NCI-H2171 (cell line): ENCODE measurements at places on chromosomes 4 and X.

DNA sequence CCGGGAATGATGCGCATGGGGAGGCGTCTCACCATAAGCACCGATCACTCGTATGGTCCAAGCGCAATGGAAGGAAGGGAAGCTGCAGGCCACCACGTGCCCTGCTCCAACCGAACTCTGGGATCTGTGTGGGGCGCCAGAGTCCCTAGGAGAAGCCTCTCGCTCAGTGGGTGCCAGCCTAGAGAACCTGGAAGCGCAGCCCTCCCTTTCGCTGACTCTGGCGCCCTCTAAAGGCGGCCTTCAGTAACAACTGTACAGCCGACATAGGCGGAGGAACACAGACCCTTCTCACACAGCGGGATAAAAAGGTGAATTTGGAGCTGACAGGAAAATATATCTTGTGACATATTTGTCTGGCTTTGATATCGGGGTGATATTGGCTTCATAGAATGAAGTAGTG, 76.0 kb downstream of the INTS6L start:
- no peak for DNase-seq

DNA sequence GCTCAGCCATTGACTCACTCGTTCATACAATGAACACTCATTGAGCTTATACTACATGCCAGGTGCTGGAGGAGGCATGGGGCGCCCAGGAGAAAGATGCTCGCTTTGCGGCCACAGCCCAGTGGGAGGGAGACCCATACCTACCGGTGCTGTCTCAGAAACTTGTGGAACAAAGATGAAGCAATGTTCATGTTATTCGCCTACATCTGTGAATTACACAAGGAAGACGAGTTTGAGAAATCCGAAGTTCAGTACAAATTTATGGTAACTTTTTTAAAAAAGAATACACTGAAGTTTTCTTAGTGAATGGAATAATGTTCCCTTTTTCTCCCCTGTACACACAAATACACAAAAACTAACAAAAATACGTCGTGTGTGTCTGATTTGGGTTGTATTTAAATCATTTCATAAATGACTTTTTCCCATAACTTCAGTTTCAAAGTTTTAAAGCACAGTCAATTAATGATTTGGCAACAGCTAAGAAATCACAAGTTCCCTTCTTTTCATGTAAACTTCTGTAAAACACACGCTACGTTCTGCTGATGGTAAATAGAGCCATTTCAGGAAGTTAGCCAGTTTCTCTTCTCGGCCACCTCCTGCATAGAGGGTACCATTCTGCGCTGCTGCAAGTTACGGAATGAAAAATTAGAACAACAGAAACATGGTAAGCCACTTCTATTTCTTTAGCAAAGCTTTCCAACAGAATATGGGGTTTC, at the start of gene TLR8:
Gene TLR8, plus strand, starts transcription at position 575 of the 716 bp plus-strand sequence. Its CDS starts 87 bp downstream, at position 662.
- DNase-seq, result no peak

DNA sequence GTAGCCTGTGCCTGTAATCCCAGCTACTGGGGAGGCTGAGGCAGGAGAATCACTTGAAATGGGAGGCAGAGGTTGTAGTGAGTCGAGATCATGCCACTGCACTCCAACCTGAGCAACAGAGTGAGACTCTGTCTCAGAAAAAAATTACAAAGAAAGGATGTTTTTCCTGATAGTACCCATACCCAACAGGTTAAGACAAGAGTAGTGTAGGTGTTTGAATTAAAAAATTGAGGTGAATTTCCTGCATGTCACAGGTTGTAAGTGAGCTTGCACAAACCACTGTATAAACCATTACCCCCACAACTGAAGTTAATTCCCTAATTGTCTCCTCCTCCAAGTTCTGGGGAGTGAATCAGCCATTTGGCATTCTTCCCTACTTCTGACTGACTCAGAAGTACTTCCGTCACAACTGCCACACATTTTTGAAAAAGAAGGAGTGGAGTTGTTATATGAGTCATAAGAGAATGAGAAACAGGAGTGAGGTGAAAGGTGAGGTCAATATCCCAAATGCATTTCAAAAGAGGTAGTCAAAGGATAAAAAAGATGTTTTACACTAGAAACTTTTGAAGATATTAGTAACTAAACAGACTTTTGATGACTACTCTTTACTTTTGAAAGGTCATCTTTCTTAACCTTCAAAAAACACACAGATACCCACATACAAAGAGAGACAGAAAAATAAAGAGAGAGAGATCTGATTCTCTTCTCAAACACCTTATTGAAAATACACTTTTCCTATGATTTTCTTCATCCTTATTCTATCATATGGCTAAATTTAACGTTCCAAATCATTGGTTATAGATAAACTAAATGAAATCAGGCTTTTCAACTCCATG, 134.5 kb downstream of the BTC start:
- DNase-seq, result no peak

- no peak for DNase-seq
Measured at GRCh38 chr4:7973545-7973981, 33.9 kb upstream of the AFAP1 start.

- no peak for DNase-seq
Measured at GRCh38 chrX:72203421-72203820, 21.9 kb downstream of the PIN4 start.

- DNase-seq, result peak; percentile 67
Measured at GRCh38 chr4:172601195-172601594, 567.4 kb upstream of the GALNT7 start.

DNA sequence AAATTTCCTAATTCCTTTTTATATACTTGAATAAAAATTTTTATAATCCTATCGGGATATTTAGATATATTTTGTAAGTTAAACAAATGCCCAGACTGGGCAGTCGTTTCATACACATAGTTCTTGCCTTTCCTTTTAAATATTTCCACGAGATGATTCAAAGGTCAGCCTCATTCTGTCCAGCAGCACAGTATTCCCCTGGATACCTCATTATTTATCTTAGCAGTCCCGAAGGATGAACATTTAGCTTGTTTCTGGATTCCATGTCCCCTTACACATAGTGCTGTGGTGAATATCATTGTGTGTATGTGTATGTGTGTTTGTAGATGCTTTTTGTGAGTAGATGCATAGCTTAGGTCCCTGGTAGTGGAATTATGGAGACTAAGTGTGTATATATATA, 38.3 kb downstream of the RAPGEF2 start:
- DNase-seq, result no peak

- DNase-seq, result no peak
Measured at GRCh38 chr4:23766344-23766743, 123.5 kb downstream of the PPARGC1A start.

DNA sequence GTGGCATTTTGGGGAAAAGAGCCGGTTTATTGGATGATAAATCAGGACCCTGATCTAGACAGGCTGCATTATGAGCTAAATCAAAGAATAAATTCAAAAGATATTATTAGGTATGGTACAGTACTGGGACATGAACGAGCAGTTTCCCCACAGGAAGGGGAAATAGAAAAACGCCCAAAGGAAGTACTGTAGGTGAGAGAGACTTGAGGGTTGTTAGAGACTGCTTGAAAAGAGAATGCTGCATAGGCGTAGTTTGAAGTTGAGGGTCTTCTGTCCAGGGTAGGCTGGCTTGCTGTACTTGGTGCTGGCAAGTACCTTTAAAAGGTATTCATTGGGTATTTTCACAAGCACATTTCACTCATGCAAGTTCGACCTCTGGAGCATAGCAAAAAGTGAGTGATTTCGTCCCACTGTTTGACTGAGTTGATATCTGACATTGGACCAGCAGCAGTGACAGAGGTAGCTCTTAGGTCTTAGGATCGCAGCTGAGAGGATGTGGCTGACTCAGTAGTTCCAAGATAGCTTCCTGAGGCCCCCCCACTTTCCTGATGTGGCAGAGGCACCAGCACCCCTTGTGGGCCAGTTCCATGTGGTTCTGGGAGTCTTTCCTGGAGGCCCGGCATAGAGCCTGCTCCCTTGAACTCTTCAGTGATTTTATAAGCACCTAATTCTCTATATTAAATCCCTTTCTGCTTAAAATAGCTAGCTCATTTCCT, 64.3 kb downstream of the TMEM131L start:
- DNase-seq, result no peak

DNA sequence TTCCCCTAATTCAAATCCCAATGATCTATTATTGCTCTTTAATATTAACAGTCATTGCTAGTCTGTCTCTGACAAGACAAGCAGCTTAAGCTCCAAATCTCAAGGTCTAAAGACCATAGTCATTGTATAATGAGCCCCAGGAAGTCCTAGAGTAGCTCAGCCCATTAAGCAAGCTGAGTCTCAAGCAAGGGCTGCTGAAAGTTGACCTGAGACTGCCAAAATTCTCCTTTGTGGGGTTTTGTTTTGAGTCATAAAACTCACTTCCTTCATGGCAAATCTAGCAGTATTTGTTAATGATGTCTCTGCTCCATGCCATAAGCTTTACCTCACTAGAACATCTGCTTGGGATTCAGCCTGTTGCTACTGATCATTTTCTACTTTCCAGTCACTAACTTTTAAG, 313.2 kb downstream of the ANTXR2 start:
- DNase-seq, result no peak

DNA sequence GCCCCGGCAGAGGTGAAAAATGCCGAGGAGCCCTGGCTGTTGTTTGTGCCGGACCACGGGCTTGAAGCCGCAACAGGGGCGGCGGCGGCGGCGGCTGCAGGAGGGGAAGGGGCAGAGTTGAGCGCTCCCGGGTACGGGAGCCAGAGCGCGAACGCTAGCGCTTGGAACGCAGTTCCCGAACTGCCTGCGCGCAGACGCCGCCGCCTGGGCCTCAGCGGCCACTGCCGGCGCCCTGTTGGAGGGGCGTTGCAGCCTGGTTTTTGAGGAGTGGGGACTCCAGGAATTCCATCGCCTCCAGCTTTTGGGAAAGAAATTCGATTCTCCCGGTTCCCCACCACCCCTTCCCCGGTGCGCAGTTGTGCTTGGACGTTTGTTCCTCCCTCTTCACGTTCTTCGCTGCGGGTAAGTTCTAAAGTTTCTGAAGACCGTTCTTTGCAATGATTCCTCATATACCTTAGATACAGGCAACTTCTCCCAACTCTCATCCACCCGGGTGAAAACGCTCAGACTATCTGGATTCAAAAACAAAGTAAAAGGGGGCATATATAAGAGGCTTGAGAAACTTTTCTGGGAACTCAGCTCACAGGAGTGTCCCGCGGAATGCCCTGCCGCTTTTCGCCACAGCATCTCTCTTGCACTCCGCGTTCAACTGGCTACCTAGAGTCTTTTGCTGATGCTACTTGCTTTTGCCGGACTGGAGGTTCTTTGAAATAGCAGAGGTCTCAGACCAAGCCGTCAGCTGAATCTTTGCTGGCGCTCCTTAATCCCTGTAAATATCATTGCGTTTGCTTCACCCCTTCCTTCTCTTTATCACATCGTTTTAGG, 1.0 kb downstream of the FAT4 start:
- peak; percentile 16 for DNase-seq

DNA sequence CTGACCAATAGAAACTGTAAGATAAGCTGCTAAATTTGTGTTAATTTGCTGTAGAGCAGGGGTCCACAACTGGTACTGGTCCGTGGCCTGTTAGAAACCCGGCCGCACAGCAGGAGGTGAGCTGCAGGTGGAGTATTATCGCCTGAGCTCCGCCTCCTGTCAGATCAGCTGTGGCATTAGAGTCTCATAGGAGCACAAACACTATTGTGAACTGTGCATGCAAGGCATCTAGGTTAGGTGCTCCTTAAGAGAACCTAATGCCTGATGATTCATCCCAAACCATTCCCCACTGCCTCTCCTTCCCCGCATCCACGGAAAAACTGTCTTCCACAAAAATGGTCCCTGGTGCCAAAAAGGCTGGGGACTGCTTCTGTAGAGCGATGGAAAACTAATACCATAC, 19.7 kb downstream of the FBXW7 start:
- DNase-seq, result no peak

- no peak for DNase-seq
Measured at GRCh38 chrX:47664737-47665136, 5.8 kb upstream of the UXT start.

GRCh38 chr4:36255577-36255976, 11.3 kb upstream of the ARAP2 start:
- no peak for DNase-seq

GRCh38 chrX:20240201-20240600, 26.5 kb downstream of the RPS6KA3 start:
- DNase-seq, result no peak

- no peak for DNase-seq
Measured at GRCh38 chr4:138409670-138410069, 167.5 kb upstream of the SLC7A11 start.

DNA sequence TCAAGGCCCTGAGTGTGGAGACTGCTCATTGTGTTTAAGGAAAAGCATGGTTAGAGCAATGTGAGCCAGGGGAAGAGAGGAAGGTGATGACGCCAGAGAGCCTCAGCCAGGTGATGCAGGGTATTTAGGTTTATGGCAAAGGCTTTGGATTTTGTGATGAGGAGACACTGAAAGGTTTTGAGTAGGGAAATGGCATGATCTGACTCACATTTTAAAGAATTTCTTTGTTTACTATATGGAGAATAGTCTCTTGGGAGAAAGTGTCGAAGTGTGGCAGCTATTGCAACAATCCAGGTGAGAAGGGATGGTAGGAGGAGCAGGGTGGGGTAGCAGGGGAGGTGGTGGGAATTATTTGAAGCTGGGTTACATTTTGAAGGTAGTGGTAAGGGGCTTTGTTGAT, 293.4 kb upstream of the IGFBP7 start:
- no peak for DNase-seq

- no peak for DNase-seq
Measured at GRCh38 chr4:121666091-121666679, 30.6 kb downstream of the ANXA5 start.

GRCh38 chr4:79576429-79576753, 168.4 kb upstream of the GK2 start:
- DNase-seq, result peak; percentile 13

DNA sequence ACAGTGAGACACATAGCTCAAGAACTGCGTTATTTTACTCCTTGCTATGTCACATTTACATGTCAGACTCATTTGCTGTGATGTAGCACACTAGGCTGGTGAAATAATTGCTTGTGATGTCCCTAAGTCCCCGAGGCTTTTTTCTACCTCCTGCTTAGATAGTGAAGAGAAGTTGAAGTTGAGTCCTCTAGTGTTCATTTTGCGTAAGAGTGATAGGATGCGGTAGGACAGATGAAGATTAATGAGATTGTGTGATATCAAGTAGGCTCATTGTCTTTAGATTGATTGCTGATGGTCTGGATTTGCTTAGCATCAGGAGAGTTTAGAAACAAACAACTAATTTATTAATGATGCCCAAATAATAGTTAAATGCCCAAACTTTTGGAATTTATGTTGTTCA, 173.6 kb upstream of the NUDT6 start:
- no peak for DNase-seq

GRCh38 chrX:124230655-124231450, 101.6 kb upstream of the TEX13D start:
- DNase-seq, result no peak
